ENCODE measurements at places on chromosomes 1 and 21. TPM values are rescaled to one million over a fixed set of nuclear protein-coding genes. Genes with fewer than 3 reads are reported as not detected.

Gene ADGRB2
- total RNA-seq = 18.7 TPM

Gene MTARC1
- total RNA-seq = 33.3 TPM

Gene VANGL1
- 5.2 TPM for total RNA-seq

Gene CELA3B
- not detected for total RNA-seq

Gene SUCO
- total RNA-seq = 25.4 TPM

- DNase-seq = peak; percentile 51
Measured at GRCh38 chr1:178726087-178726517, 1.1 kb downstream of the RALGPS2 start.

- DNase-seq = no peak
Measured at GRCh38 chr1:65615859-65616258, 176.8 kb upstream of the PDE4B start.

GRCh38 chr1:165497069-165498013 lies 46.5 kb upstream of the LRRC52 start:
- no peak for DNase-seq

GRCh38 chr1:8347635-8348034 lies 29.7 kb downstream of the SLC45A1 start:
- no peak for DNase-seq

- peak; percentile 33 for DNase-seq
Measured at GRCh38 chr1:211735208-211736170, 60.1 kb upstream of the NEK2 start.

GRCh38 chr1:183543619-183544204 lies 46.5 kb downstream of the NCF2 start:
- DNase-seq = no peak

- DNase-seq = no peak
Measured at GRCh38 chr1:67214420-67215174, 48.3 kb downstream of the IL23R start.

DNA sequence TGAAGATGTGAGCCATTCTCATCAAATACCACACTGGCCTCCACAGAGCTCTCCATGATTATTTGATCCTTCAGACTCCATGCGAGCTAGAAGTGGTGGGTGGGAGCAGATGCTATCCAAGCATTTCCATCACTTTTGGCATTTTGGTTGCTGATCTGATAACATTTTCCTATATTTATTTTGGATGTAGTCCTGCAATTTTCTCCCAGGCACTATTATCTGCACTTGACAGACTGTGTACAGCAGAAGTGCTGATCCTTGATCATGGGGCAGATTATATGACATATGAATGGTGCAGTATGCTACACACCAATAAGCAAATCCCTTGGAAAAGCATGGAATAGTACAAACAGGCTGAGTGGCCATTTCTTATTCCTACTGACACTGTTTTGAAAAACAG lies 167.6 kb upstream of the LRRC7 start:
- no peak for DNase-seq

- DNase-seq = no peak
Measured at GRCh38 chr1:94866164-94866807, 46.1 kb downstream of the SLC44A3 start.

All from left cardiac atrium (tissue), 4 donors.